Activated T-helper 1 cell treated with anti-CD3 and anti-CD28 coated beads, Interleukin-2, amount 50 U/mL, for 16 hours (primary cell): ENCODE measurements at places on chromosomes 11 and 22.

DNA sequence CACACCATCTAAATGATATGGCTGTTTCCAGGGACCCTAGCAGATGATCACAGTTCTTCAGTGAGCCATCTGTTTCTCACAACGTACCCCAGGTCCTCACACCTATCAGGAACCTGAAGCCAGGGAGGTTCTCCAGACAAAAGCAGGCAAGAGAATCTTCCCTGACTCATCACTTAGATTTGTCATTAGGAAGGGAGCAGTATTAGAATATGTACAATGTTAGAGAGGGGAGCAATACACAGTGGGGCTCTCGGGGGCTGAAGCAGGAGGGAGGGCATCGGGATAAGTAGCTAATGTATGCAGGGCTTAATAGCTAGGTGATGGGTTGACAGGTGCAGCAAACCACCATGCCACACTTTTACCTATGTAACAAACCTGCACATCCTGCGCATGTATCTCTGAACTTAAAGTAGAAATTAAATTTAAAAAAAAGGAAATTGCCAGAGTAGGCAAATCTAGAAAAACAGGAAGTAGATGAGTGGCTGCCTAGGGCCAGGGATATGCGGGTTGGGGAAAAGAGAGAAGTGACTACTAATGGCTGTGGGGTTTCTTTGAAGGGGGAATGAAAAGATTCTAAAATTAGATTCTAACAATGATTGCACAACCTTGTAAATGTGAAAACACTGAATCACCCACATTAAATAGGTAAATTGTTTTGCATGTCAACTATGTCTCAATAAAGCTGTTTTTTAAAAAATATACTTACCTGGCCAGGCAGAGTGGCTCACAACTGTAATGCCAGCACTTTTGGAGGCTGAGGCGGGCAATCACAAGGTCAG lies 14.4 kb downstream of the C22orf42 start:
- no peak for DNase-seq

GRCh38 chr11:113401718-113402117 lies 14.1 kb downstream of the ANKK1 start:
- DNase-seq, result no peak

DNA sequence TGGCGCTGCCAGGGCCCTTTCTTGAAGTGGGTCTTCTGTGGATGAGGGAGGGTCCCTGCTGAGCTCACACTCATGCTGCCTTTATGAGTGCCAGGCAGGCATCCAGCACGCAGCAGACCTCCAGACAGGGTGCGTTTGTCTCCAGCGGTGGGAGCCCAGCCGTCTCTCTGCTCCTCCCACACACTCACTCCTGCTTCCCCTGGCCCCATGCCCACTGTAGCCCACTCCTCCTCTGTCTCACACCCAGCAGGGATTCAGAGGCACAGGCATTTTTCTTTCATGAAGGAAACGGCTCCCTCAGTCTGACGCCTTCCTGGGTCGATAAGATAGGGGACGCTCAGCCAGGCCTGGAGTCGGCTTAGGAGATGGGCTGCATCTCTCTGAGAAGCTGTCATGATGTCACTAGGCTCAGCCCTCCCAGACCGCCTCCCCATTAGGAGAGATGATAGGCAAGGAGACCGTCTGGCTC lies 183.9 kb upstream of the NCAM1 start:
- no peak for DNase-seq

DNA sequence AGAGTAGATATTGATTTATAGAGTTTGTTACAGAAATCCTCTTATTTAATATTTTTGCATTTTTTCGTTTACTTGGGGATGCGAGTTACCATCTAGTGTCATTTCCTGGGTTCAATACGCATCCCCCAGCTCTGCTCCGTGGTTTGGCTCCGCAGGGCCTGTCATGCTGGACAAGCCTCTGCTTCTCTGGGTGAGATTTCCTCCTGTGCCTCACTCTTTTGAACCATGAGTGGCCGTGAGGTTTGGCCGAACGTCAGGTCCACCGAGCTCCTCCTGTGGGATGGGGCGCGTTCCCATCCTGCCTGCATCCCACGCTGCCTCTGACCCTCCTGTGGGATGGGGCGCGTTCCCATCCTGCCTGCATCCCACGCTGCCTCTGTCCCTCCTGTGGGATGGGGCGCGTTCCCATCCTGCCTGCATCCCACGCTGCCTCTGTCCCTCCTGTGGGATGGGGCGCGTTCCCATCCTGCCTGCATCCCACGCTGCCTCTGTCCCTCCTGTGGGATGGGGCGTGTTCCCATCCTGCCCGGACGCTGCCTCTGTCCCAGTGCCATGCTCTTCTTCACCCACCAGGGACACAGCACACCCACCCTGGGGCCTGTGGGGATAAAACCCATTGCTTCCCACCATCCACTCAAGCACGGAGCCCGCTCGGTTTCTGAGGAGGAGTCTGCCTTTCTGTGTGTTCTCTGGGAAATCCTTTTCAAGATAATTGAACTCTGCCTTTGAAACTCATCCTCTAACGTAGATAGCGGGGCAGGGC lies 506.8 kb downstream of the BRD1 start:
- no peak for DNase-seq

GRCh38 chr11:34706709-34707461 lies 86.0 kb downstream of the EHF start:
- no peak for DNase-seq

GRCh38 chr11:65243797-65244196 lies 18.0 kb upstream of the POLA2 start:
- no peak for DNase-seq
